ENCODE measurements at places on chromosomes 1 and 21.

DNA sequence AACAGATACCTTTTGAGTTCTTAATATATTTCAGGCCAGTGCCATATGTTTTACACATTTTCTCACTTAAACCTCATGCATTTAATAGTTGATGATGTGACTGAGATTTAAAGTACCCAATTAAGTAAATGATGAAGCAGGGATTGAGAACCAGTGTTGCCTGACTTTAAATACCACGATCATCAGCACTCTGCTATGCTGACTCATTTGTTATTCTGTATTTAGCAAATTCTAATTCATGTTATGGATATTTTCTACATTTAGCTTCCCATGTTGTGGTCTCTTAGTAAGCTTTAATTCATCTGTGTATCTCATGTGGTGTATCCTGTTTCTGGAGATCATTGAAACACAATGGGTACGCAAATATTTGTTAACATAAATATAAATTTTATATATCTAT lies 363.0 kb downstream of the PTBP2 start:
- no peak for DNase-seq

GRCh38 chr1:115218699-115219098 lies 119.3 kb downstream of the NGF start:
- DNase-seq, result no peak

GRCh38 chr1:15852828-15853302 lies 5.4 kb downstream of the SPEN start:
- DNase-seq, result no peak

GRCh38 chr1:70222716-70223235 lies 1.6 kb downstream of the SRSF11 start:
- DNase-seq, result no peak

GRCh38 chr1:189206617-189207016 lies 1271.0 kb downstream of the BRINP3 start:
- DNase-seq, result no peak

- DNase-seq, result peak; percentile 38
Measured at GRCh38 chr1:57162607-57163261, 196.9 kb upstream of the C8B start.

DNA sequence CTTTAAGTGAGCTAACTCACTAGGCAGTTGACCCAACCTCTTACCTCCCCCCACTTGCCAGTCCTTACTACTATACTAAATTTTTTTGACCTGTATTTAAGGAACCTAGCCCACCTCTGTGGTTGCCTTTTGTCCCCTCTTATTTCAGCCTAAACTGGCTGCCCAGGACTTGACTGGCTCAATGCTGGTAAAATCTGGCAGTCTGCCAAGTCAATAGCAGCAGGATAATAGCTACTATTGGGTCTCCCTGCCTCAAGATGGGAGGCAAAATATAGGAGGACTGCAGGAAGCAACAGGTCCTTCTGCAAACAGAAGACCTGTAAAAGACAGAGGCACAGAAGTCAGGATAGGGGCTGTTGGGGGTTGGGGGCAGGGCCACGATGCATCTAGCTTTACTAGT lies 144.2 kb upstream of the POGK start:
- DNase-seq, result no peak

GRCh38 chr1:181159451-181160140 lies 71.1 kb downstream of the IER5 start:
- no peak for DNase-seq

DNA sequence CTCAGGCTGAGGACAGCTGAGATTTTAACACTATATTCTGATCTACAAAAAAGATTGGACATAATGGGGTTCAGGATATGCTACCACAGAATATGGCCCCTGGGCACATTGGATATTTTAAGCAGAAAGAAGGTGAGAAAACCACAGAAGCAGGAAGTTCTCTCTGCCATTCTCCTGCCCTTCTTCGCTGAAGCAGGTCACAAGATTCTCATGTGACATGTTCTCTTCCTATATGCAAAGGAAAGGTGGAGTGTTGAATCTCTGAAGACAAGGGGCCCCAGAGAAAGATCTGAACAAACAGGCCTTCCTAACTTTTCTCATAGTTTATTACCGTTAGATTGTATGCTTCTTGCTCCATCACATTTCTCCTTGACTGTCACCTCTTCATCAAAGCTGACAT lies 285.7 kb downstream of the S1PR1 start:
- no peak for DNase-seq

DNA sequence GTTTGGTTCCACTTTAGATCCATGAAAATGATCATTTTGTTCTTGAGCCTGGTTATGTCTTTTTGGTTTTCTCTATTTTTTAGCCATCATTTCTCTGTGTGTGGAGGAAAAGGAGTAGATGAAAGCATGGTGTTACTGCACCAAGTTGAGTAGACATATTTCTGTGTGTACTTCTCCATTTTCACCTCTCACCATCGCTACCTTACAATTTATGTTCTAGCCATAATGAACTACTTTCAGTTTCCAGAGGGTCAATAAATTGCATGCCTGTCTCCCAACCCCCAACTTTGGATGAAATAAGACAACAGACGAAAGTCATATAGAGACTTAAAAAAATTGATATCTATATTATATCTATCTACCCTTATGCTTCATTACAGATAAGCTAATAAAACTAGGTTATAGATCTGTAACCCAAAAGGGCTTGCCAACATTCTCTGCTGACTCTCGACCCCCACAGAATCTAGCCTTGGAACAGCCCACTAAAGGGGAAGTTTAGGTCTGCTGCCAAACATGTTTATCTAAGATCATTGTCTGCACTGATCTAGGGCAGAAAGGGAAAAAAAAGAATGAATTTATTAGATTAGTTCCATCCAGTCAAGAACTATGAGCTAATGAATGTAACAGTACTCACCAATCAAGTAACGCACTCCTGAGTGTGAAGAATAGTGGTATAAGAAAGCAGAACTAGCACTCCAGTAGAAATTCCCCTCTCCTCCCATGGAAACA lies 7.5 kb upstream of the MAN1A2 start:
- no peak for DNase-seq

DNA sequence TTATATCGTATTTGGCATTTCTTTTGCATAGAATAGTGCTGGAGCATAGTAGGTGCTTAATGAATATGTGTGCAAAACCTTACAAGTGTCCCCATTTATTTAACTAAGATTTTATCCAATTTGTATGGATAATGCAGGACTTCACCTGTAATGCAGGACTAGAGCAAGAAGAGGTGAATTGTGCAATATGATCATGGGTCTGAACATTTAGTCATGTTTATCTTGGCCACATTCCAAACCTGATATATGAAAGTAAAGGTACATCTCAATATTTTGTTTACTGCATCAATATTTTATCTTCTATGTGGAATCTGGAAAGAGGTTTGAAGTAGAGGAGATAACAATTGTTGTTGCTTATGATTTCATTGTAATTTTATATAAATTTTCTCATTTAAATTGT lies 1626.7 kb upstream of the B3GALT2 start:
- DNase-seq, result no peak
